Stromal cell of bone marrow (primary cell): ENCODE measurements at places on chromosomes 12 and 14.

GRCh38 chr14:36055052-36055378 lies 121.5 kb downstream of the PTCSC3 start:
- no peak for DNase-seq

DNA sequence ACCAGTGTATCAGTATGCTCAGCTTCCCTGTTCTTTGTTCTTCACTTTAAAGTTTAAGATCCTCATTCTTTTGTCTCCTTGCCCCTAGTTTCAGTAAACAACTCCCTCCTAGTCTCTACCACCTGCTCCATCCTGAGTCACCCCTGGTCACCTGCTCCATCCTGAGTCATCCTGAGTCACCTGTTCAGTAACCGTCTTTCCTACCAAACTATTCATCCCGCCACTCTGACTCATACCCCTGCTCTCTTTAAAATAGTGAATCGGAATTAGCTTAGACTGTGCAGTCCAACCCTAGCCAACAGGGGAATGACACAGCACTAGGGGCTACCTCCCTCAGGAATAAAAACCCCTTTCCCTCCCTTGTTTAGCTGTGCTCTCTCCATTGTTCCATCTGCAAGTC lies 888.1 kb upstream of the MDGA2 start:
- no peak for DNase-seq

DNA sequence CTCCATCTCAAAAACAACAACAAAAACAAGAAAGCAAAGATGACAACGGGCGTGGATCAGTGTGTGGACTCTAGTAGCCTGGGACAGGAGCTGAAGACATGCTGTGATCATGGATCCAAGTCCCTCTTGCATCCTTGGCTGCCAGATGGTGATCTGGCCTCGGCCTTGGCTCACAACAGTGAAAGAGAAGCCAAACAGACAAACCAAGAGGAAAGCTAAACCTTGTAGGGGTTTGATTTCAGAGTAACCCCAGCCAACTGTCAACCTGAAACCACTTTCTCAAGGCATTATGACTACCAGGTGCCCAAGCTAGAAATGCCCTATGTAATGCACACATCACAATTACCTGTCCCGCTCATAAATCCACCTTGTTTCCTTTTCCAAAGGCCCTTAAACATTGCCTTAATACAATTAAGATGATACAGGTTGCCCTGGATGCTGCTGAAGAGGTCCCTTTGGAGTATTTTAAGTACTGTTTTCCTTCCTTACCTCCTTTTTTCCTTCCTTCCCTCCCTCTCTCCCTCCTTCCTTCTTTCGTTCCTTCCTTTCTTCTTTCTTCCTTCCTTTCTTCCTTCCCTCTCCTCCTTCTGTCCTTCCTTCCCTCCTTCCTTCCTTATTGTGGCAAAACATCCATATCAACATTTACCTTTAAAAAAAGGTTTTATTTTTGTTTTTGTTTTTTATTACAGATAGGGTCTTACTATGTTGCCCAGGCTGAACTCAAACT lies 41.4 kb upstream of the NINJ2 start:
- no peak for DNase-seq

DNA sequence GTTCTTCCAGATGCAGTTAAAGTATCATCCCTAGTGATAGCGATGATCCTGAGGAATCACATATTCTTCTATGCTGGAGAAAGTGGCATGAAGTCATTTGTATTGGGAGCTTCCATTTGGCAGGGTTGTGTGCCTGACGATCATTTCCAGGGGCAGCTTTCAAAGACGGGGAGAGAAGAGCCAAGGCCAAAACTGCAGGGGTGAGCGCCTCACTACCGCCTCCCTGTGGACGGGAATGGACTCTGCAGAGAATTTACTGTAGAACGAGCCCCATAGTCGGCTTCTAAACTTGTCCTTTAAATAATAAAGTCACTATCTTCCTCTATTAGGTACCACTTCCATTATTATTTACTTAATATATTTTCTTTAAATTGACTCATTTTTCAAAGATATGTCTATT lies 555.9 kb upstream of the TMEM132C start:
- no peak for DNase-seq

- no peak for DNase-seq
These were observed 15.4 kb upstream of the MIA2 start for GRCh38 chr14:39218171-39218769.

DNA sequence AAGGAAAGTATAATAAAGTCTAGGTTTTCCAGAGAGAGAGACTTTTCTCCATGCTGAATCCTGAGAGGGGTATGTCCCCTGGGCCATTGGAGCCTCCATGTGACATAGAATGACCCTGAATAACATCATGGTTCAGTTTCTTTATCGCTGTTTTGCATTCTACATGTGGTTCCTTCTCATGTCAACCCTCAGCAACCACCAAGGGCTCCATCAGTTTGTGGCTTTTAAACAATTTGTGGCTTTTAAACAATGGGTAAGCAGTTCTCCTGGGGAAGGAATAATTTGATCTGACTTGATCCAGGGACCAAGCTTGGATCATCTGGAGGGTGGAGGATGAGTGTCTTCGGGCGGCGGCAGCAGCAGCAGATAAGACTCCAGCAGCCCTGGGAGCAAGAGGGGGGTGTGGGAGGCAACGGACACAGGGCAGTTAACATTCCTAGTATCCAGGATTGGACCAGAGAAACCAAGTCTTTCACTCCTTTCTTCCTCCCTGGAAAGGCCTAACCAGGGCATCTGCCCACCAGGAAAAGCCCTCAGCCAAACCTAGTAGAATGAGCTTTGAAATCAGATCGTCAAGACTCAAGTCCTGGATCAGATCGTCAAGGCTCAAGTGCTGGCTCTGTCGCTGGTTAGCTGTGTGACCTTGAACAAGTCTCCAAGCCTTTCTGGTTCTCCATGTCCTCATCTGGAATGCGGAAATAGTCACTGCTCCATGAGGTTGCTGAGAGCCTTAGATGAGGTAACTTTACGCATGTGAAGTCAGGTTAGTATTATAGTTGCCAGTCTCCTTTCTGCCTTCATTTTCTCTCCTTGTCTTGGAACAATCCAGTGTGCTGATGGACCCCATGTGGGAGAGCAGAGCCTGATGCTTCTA lies 27.8 kb upstream of the FAM222A start:
- DNase-seq = no peak

DNA sequence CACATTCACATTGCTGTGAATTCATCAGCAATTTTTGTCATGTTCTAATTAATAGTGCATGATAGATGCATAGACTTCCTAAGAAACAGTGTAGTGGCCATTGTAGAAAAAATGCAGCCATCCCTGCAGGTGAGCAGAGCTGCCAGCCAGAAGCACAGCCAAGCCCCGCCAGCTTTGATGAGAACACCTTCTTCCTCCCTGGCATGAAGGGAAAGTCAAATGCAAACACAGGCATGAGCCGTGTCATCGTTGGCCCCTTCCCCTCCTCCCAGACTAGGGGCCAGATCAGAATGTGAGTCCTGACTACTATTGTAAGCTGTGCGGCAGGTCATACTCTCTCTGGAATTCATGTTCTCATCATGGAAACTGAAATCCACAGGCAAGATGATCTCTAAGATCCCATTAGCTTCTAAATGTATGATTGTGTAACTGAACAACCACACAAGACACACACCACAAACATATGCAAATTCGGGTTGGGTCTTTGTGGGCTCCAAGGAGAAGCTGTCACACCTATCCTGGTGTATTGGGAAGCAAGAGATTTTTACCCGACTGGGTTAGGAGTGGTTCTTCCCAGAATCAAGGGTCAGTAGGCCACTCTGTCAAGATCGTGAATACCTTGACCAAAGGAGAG lies 2.8 kb upstream of the AQP2 start:
- no peak for DNase-seq

DNA sequence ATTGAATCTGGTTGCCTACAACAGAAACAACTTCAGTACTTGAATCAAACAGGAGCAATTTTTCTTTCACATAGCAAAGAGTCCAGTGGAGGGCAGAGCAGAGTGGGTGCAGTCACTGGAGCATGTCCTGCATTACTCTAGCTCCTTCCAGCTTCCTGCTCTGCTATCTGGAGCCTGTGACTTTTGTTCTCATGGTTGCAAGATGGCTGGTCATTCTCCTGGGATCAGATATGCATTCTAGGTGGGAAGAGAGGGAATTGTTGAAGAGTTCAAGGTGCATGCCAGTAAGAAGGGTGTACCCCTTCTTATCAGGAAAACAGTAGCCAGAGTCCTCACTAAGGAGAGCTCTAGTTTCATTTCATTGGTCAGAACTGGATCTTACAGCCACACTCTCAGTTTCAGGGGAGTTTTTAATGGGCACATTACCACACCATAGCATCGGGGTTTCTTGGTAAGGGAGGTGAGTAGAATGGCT lies 8.0 kb downstream of the IFT43 start:
- no peak for DNase-seq

- DNase-seq = no peak
These were observed 6.4 kb downstream of the CD69 start for GRCh38 chr12:9754099-9754927.

- DNase-seq = no peak
These were observed 90.8 kb downstream of the LGMN start for GRCh38 chr14:92657457-92658142.

- DNase-seq = no peak
These were observed 2.3 kb downstream of the CLEC2B start for GRCh38 chr12:9866860-9867269.

DNA sequence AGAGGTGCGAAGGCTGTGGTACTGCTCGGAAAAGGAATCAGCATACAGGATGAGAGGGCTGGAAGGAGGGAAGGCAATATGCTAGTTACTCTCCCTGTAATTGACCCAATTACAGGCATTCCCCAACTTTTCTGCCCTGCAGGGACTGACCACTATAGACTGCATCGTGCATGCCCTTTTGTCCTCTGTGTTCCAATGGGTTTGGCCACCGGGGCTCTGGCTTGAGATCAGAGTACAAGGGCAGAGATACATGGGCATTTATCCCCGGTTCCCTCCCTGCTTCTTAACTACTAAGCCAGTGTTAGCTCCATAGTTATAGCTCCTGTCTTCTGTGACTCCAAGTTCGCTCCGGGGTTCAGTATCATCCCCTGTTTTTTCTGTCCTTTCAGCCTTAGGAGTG lies 59.7 kb downstream of the GTF2A1 start:
- no peak for DNase-seq

- peak; percentile 98 for DNase-seq
These were observed 167.4 kb upstream of the HMGA2 start for GRCh38 chr12:65656891-65657351.

DNA sequence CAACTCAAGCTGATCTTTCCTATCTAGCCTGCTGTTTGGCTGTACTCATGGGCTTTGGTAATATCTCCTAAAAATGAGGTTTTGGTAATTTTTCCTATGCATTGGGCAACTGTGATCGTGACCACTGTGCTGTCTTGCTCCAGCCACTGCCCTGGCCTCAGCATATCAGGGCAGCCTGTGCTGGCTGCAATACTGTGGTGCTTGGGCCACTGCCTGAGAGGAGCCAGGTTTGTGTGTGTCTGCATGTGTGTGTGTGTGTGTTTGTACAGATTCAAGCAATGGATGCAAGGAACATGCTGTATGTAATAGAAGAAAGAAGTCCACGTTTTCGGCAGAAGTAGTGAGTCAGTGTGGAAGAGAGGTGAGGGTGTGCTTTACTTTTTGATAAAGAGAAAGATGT lies 13.0 kb downstream of the ERG28 start:
- no peak for DNase-seq

DNA sequence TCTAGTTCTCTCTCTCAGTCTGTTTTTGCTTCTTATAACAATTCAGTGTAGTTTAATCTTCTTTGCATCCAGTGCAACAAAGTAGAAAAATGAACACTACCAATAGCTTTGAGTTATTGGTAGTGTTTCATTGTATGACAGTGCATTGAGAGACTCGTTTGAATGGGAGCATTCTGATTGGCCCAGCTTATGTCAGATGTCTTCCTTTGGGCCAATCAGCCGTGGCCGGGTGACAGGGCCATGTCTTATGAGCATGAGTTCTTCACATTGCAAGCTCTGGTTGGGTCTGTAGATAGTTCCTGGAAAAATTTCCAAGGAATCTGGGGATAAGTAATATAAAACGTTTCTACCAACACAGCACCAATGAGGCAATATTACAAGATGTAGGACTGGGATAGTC lies 36.5 kb downstream of the GYS2 start:
- DNase-seq = no peak

DNA sequence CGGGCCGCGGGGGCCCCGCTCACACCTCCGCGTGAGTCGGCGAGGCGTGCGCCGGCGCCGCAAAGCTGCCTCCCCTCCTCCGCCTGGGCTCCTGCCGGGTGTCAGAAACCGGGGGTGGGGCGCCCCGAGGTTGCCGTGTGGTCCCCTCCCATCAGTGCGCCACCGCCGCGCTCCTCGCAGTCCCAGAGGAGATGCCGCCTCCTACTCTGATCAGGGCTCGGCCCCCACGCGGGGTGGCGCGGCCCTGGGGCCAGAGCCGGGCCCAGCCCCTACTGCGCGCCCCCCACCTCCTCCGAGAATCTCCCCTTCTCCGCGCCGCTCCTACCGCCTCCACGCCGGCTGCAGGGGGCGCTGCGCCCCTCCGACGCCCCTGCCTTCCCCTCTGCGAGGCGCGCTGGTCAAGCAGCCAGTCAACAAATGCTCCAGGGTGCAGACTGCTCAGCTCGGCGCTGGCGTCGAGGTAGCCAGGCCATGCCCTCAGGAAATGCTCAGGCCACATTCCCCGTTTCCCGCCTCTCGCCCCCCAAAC lies 467 bp upstream of the JAG2 start:
- DNase-seq = no peak

DNA sequence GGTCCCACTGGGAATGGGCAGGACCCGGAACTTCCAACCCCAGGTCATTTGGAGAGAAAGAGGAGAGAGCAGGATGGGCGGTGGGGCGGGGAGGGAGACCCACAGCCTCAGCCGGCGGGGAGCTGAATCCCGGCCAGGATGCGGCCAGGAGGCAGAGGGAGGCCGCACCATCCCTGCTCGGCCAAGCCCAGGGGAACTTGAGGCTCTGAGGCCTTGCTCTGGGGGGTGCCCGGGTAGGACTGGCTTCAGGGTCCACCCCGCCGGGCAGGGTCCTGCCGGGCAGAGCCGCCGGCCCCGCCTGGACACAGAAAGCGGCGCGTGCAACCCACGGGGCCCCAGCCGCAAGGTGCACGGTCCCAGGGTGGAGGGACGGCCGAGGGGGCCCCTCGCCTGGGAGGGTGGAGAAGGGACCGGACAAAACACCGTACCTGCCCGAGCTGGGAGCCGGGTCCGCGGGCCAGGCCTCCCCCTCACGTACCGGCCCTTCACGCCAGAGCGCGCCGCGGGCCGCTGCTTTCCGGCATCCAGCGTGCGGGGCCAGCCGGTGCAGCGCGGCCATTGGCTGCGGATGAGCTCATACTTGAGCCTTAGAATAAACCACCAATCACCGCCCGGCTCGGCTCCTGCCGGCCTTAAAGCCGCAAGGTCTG lies at the start of gene RPS6KL1:
TSS of gene RPS6KL1 (minus strand) at position 509 of the 650 bp plus-strand sequence. CDS start 1,719 bp downstream, outside the sequence.
- peak; percentile 44 for DNase-seq

DNA sequence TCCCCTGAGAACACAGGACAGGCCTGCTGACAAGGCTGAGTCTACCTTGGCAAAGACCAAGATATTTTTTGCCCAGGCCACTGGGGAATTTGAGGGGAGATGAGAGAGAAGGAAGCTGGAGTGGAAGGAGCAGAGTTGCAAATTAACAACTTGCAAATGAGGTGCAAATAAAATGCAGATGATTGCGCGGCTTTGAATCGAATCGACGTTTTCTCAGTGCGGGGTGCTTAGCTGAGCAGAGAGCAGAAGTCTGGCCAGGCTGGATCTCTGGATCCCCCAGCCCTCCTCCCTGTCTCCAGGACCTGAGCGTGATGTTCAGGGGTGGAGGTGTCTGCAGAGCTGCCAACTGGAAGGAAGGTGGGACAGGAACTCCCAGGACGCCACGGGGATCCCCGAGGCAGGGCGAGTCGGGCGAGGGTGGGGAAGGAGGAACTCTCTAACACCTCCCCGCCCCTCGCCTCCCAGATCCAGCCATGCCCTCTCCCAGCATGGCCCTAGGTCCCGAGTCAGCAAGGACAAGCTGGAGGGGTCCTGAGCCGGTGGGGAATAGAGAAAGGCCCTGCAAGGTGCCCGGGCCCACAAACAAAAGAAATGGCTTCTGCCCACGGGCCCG lies 527 bp upstream of the CARMIL3 start:
- no peak for DNase-seq
